Aorta (tissue), 5 donors: ENCODE measurements at places on chromosomes 2 and 18. TPM values are rescaled to one million over a fixed set of nuclear protein-coding genes. Genes with fewer than 3 reads are reported as not detected.

Gene SLC66A2
- 40.1 TPM for total RNA-seq

Gene CD207
- 0.78 TPM for total RNA-seq

Gene DNAH7
- 0.71 TPM for total RNA-seq

Gene TNFRSF11A
- 8.2 TPM for total RNA-seq

Gene FKBP1B
- total RNA-seq, result 7.3 TPM

Gene TMEM17
- 1.1 TPM for total RNA-seq

Gene DNAJC5G
- not detected for total RNA-seq

Gene ROCK1
- total RNA-seq, result 147 TPM

Gene FLACC1
- 6.7 TPM for total RNA-seq

Gene ZNF892
- 8.3 TPM for total RNA-seq

Gene TSPYL6
- 0.12 TPM for total RNA-seq

Gene ATP6V1B1
- total RNA-seq, result 1.8 TPM

Gene UGT1A5
- total RNA-seq, result not detected

Gene RGPD5
- total RNA-seq, result 118 TPM

Gene CCL20
- total RNA-seq, result 0.45 TPM

Gene ZC3H6
- 16.2 TPM for total RNA-seq

Gene ARHGAP28
- total RNA-seq, result 8.6 TPM

Gene TDRD15
- 0.15 TPM for total RNA-seq

Gene EGR4
- not detected for total RNA-seq

Gene RPE
- 37.3 TPM for total RNA-seq

Gene HSBP1L1
- total RNA-seq, result 13.0 TPM

Gene ENOSF1
- 88.3 TPM for total RNA-seq

Gene AKAIN1
- total RNA-seq, result not detected

Gene SCG2
- total RNA-seq, result 6.0 TPM

Gene COL4A3
- 11.4 TPM for total RNA-seq

Gene GNLY
- total RNA-seq, result 8.0 TPM

Gene RAMP1
- 230 TPM for total RNA-seq

Gene PSD4
- 9.5 TPM for total RNA-seq

Gene ZNF519
- 6.1 TPM for total RNA-seq

Gene ADD2
- 5.3 TPM for total RNA-seq

Gene CCDC85A
- total RNA-seq, result 2.7 TPM

Gene NEURL3
- total RNA-seq, result 0.33 TPM

Gene OTOF
- total RNA-seq, result 0.06 TPM

Gene ACOXL
- total RNA-seq, result not detected

Gene SPR
- 16.1 TPM for total RNA-seq

Gene RUFY4
- 0.39 TPM for total RNA-seq

Gene AMMECR1L
- total RNA-seq, result 15.7 TPM

Gene GAREM1
- total RNA-seq, result 24.0 TPM

Gene GRB14
- 5.1 TPM for total RNA-seq

Gene ALPP
- not detected for total RNA-seq

Gene CHST9
- 0.06 TPM for total RNA-seq
